Retinal pigment epithelial cell (primary cell): ENCODE measurements at places on chromosomes 12 and 14.
A peak's percentile ranks its signal among the peaks of the same experiment; 100 is the strongest.

DNA sequence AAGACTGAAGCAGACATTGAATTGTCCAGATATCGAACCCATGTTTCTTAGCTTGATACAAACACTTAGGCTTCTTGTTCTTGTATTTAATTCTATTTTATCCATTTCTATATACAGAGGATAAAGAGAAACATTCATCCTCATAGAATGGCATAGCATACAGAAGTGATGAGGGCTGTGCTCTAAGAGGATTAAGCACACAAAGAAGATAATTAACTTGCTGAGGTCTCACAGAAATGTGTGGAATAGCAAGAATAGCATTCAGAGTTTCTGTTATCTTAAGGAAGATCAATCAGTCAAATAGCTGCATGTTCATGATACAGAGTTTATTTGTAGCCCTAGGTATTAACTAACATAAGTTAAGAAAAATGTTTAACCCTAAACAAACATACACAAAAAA, 27.3 kb upstream of the STRAP start:
- DNase-seq, result peak; percentile 66

- DNase-seq, result no peak
Measured at GRCh38 chr12:58071994-58072393, 130.6 kb downstream of the ATP23 start.

GRCh38 chr12:93638954-93639353, 38.2 kb upstream of the CRADD start:
- DNase-seq, result no peak

DNA sequence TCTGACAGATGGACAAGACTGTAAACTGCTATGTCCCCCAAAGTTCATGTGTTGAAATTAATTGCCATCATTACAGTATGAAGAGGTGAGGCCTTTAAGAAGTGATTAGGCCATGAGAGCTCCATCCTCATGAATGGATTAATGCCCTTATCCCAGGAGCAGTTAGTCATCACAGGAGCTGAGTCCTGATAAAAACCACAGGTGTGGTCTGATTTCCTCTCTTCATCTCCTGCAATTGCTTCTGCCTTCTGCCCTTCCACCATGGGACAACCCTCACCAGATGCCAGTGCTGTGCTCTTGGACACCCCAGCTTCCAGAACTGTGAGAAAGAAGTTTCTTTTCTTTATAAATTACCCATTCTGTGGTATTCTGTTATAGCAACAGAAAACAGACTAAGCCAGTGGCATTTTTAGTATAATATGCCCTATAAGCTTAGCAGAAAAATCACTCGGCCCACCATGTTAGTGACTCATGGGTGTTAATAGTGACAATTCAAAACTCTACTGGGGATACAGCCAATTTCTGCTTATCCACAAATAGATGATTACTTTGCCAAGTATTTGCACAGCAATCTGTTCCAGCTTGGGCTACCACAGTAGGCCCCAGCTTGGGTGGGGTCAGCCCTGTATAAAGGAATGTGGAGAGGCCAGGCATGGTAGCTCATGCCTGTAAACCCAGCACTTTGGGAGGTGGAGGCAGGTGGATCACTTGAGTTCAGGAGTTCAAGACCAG, 129.0 kb upstream of the BCL2L14 start:
- DNase-seq, result peak; percentile 75

DNA sequence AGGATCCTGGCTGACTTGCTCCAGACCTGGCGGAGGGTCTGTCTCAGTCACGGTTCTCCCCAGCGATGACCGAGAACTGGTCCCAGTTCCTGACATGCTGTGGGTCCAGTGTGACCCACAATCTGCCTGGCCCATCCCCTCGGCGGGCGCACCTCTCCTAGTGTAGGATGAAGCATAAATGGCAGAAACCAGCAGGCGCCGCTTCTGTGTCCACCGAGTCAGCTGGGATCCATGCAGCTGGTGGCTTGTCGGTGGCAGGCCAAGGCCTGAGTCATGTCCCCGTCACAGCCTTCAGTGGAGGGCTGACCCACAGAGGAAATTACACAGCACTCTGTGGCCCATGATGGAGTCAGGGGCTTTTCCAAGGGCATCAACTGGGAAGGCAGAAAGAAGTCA, 38.5 kb downstream of the NFKBIA start:
- no peak for DNase-seq

GRCh38 chr12:31783556-31783955, 54.7 kb upstream of the AMN1 start:
- DNase-seq, result no peak

DNA sequence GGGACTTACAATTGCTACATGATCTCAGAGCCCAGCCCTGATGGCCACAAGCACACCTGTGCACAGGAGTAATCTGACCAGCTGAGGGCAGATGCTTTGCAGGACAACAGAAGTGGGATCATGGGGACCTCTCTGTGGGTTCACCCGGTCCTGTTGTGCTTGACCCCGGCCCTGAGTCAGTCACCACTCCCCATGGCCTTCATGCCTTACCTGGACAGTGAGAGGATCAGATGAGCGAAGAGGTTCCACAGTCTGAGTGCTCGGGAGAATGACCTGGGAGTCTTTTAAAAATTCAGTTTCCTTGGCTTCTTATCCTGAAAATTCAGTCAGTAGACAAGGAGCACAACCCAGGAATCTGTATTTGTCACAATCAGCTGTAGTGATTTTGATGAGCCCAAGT, 88.1 kb downstream of the NTF3 start:
- no peak for DNase-seq
